ENCODE measurements at places on chromosomes 5 and 9.

DNA sequence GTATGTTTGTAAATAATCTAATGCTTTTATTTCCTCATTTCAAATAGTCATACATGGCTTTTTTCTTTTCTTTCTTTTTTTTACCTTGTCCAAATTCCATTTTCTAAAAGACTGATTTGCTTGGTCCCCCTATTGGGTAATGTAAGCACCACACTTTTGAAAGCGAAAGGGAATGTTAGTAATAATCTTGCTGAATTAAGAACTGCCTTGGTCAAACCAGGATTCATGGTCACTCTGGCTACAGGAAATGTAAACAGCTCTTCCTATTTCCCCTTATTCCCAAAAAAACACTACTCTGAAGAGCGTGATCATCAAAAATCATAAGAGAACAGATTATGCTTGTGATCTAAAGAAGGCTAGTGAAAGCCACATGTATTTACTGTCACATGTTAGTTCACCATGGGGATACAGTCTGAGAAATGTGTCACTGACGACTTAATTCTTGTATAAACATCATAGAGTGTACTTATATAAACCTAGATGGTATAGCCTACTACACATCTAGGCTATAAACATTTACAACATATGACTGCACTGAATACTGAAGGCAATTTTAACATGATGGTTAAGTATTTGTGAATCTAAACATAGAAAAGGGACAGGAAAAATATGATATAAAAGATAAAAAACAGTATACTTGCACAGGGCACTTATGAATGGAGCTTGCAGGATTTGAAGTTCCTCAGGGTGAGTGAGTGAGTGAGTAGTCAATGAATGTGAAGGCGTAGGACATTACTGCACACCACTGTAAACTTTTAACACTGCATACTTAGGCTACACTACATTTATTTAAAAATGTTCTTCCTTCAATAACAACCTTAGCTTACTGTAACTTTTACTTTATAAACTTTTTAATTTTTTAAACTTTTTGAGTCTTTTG is 75.3 kb downstream of the HMGCR start:
- no peak for DNase-seq

- no peak for DNase-seq
Observed at GRCh38 chr9:132888151-132888550, 9.5 kb downstream of the SPACA9 start.

DNA sequence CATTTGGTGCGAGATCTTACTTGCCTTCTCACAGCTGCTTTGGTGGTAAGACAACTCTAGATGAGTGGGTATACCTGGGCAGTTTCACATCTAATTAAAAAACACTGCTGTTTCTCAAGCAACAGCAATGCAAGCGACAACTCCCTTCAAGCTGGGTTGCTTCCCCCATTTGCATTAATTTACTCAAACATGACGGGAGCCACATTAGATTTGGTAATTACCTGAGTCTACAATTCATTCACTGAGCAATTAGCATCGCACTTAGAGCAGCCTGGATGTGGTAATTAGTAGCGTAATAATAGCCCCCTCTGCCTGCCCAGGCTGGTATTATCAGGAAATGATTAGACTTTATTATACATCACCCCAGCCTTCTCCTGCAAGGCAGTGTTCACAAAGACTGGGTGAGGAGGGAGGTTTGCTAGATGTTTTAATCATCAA is 73.4 kb downstream of the FBXO38 start:
- peak; percentile 11 for DNase-seq

DNA sequence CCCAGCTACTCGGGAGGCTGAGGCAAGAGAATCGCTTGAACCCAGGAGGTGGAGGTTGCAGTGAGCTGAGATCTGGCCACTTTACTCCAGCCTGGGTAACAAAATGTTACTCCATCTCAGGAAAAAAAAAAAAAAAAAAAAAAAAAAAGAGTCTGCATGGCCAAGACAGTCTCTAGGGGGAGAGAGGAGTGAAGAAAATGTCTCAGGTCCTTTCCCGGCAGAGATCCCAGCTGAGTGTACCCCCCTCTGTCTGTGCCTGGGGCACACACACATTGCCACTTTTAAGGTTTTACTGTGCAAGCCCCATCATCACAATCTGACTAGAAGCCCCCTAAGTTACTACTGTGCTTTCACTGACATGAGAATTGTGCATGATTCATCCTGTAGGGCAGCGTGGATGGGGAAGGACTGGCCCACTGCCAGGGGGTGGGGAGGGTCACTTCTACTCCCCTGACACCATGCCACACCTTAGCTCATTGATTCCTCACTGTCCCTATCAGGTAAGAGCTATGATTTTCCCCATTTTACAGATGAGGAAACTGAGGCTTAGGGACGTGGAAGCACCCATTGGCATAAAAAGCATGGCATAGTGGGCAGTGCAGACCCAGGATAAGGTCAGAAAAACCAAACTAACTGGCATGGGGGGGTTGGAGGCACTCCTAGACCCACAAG is 102.3 kb upstream of the LARP1 start:
- no peak for DNase-seq

- DNase-seq: no peak
Observed at GRCh38 chr9:116550696-116551436, 136.2 kb upstream of the TRIM32 start.

DNA sequence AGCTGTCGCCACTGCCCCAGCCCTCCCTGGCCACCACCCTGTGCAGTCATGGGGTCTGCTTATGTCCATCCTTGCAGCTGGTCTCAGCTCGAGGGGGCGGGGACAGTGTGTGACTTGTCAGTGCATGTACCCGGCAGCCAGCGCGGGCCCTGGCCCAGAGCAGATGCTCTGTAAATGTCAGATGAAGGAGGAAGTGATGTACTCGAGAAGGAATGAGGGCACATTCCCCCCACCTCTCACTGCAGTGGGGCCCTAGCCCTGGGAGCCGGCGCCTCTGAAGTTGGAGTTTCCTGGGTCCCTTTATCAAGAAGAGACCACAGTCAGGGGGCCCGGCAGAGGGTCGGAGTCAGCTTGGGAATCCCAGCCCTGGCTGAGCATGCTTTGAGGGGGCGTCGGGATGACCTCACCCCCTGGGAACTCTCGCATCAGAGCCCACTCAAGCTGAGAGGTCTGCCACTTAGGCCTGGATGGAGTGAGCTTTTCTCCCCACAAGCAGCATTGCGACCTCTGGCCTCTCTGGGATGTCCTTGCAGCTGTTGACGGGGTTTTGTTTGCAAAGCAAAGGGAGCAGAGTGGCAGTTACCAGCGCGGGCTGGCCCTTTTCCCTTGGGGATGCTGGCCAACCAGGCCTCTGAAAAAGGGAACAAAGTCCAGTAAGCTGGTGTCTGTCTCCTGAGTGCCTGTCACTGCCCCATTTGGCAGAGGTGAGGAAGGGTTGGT is 19.0 kb downstream of the NEURL1B start:
- no peak for DNase-seq

DNA sequence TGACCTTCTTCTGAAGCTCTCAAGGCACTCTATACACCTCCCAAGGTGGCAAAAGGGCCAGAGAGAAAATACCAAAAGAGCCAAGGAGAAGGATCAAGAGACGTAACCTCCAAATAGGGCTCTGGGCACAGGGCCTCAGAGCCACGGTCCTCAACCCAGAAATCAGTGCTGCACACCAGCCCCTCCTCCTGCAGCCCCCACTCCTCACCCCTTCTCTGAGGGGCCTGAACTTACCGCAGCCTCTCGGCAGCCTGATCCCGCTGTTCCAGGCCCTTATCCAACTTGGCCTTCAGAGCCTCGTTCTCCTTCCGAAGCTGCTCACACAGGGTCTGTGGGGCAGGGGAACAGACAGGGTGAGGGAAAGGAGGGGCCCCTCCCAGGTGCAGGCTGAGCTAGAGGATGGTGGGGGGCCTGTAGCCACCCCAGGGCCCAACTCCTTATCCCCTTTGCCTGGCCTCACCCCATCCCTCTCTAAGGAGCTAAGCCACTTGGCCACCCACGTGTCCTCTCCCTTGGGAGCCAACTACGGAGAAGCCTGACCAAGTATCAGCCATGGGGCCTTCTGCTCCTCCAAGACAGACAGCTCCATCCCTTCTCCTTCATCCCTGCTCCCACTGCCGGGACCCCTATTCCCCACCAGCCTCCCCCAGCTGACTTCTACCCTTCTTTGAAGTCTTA is 28.8 kb downstream of the TNIP1 start:
- DNase-seq: no peak

DNA sequence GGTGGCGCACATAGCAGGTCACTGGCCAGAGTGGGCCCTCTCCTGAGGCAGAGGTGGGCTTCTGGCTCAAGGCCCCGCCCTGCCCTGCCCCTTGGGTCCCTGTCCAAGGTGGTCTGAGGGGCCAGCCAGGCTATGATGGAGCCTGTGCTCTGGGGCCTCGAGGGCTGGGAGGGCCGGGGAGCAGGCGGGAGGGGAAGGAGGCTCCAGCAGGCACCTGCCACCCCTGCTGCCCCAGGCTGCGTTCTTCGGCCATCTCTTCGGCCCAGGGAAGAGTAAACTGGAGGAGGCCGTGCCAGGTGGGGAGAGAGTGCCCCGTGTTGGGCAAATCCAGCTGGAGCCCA is 14.6 kb downstream of the FIBCD1 start:
- DNase-seq: no peak

GRCh38 chr9:70678153-70678552 is 263.7 kb upstream of the KLF9 start:
- DNase-seq: no peak

- no peak for DNase-seq
Observed at GRCh38 chr5:14201325-14202045, 58.3 kb downstream of the TRIO start.

GRCh38 chr5:160245506-160246086 is 16.3 kb downstream of the FABP6 start:
- no peak for DNase-seq

DNA sequence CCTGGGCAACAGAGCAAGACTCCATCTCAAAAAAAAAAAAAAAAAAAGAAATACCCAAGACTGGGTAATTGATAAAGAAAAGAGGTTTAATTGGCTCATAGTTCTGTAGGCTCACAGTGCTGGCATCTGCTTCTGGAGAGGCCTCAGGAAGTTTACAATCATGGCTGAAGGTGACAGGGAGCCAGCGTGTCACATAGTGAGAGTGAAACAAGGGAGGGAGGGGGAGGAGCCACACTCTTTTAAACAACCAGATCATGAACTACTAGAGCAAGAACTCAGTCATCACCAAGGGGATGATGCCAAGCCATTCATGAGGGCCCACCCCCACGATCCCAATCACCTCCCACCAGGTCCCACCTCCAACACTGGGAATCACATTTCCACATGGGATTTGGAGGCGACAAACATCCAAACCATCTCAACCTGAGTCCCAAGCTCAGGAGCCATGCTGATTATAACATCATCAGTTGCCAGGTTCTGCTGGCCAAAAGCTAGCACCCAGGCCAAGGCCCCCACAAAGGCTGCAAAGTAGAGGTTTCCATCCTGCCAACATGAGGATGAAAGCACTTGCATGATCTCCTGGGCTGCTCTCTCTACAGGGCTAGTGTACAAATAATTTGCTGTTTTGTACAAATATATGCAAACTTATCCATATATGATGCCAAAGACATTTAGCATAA is 15.3 kb downstream of the DENND1A start:
- DNase-seq: no peak

DNA sequence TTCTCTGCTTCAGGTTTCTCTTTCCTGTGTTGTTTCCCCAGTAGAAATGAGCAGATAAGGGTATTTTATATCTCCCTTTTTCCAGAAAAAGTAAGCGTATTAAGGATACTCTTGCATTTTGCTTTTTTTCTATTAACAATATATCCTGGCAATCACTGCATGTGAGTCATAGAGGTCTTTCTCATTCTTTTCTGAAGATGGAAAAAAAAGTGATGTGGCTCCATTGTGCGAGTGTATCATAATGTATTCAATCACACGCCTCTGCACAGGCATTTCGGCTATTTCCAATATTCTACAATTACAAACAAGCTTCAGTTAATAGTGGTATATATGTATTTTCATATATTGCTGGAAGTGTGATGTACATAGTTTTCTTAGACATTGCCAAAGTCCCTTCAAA is 155.9 kb downstream of the MED27 start:
- no peak for DNase-seq

- no peak for DNase-seq
Observed at GRCh38 chr5:67986761-67987160, 228.8 kb upstream of the PIK3R1 start.

DNA sequence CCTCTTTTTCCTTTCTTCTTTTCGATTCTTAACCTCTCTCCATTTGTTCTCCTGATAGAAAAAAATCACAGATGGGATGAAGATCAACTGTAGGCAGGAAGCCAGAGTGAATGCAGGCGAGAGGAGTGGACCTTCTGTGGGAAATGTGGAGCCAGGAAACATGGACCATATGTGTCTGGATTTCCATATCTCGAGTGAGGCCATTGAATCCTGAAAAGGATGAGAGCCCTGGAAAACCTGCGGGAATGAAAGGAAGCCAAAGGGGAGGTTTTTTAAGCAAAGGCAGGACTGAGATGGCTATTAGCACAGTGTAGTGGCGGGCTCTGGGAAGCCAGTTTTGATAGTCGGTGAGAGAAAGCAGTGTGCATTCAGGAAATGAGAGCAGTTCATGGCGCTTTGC is 139.5 kb upstream of the C9orf72 start:
- DNase-seq: no peak

DNA sequence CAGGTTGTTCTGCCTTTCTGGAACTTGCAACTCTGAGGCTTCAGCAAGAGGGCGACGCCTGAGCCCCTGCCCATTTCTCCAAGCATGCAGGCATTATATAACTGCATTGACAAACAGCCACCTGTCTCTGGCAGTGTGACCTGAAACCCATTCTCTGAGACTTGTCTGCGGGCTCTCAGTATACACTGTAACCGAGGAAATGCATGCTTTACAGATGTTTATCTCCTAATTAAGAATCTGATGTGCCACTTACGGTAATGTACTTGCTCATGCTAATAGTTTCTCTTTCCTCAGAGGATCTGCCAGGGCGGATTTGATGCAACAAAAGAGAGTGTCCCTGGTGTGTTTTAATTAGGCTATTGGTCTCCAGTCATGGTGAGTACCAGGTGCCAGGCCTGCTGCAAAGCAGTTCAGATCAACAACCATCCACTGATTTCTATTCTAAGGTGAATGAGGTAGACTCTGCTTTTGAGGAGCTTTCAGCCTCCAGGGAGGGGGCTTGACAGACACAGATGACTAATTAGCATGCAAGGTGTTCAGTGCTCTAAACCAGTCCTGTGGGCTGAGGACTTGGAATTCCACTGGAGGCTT is 593.7 kb upstream of the KLF4 start:
- no peak for DNase-seq

DNA sequence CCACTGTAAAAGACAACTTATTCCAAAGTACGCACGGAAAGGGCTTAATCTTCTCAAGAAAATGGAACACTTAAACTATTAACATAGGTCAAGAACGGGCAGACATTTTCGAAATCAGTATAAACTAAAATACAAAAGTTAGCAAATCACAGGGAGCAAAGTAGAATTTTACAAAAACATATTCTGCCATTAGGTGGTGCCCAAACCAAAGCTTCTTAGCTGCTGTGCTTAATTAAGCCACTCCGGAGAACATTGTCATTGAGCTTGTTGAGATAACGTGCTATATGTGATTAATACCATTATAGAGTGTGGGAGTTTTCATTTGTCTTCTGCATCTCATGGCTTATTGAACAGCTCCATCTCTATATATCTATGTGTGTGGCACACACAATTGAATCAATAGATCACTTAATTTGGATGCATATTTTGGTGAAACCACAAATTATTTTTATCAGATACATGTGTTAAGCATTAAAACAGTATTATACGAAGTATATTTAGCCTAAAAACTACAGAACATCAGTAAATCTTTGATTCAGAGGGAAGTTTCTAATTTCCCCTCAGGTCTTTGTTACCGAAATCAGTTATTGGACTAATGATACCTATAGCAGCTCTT is 23.4 kb downstream of the UBLCP1 start:
- no peak for DNase-seq
